ENCODE measurements at places on chromosomes 5 and 9.

GRCh38 chr5:135502836-135503520 lies 32.8 kb downstream of the NEUROG1 start:
- no peak for DNase-seq

DNA sequence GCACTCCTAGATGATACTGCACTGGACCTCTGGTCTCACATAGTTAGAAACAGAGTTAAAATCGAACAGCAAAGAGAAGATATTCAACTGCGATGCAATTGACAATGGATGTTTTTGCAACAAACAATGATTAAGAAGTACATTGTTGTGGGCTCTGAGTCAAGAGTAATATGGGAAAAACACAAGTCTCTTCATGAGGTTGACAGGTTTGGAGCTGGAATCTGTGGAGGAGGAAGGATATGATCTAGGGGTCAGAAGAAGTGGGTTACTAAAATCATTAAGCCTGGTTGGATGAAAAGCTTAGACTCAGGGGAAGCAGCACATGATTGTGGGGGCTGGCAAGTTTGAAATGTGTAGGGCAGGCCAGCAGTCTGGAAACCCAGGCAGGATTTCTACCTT lies 53.1 kb downstream of the PDCD1LG2 start:
- no peak for DNase-seq

DNA sequence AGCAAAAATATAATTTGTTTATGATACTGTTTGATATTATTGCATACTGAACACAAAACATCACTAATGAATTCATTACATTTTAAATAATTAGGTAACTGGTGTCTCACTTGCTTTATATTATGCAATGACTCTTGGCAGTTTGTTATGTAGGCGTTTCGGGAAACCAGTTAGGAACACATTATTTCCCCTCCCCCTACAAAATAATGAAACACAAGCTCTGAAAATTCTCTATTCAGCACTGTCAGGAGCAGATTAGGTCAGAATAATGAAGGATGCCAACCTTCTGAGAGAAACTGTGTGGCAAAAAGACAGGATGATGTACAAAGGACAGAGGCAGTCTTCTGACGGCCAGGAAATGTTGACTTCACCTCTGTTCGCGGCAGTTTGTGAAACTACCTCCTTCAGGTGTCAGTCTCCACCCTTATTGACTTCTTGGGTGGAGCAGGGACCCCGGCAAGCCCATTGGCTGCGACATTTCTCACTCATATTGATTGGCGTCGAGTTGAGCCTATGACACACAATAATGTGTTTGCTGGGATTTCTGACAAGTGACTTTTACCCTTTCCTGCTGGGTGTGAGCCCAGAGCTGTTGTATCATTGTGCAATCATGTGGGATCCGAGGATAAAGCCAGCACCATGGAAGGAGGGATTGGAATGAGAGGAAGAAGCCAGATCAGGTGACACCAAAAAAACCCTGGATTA lies 33.9 kb downstream of the SH3PXD2B start:
- peak; percentile 18 for DNase-seq

DNA sequence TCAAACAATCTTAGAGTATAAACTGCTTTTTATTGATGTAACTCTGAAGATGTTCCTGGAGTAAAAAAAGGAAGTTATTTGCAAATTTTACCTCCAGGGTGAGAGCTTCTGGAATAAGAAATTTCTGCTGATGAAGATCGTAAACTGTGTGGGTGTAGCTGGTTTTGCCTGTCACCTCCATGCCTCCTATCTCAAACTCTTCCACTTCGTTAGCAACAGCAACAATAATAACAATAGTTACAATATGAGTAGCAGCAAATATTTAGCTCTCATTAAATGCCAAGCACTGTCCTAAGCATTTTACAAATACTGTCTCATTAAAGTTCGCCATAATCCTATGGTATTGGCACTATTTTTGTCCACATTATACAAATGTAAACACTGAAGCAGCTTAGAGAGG lies 57.9 kb downstream of the GCNT1 start:
- no peak for DNase-seq

DNA sequence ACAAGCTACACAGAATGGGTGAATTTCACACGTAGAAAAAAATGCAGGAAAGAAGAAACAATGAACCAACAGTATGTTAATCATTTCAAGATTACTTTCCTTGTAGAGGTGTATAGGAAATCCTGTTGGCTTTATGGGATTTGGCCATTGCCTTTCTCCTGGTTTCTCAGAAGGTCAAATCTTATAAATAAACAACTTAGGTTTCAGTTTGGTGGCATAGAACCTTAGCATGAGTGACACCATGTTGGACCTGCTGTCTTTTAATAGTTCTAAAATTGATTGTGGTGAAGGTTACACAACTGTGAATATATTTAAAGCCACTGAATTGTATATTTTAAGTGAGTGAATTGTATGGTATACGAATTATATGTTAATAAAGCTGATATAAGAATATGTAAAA lies 16.7 kb upstream of the NDFIP1 start:
- DNase-seq: no peak

- peak; percentile 12 for DNase-seq
Measured at GRCh38 chr9:33453999-33454660, 6.7 kb upstream of the AQP3 start.

DNA sequence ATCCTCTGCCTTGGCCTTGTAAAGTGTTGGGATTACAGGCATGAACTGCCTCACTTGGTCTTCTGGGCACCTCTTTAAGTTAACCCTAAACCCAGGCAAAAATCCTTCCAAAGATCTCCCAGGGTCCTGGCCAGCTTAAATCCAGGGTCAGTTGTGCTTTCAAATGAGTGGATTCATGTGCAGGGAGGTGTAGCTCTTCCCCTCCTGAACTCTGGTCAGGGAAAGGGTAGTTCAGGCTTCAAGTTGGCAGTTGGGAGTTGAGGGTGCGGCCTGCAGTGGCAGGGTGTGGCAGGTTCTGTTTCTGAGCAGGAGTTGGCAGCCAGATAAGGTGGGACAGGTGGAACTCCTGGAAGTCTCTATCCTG lies 3.6 kb downstream of the HNRNPAB start:
- DNase-seq: no peak

DNA sequence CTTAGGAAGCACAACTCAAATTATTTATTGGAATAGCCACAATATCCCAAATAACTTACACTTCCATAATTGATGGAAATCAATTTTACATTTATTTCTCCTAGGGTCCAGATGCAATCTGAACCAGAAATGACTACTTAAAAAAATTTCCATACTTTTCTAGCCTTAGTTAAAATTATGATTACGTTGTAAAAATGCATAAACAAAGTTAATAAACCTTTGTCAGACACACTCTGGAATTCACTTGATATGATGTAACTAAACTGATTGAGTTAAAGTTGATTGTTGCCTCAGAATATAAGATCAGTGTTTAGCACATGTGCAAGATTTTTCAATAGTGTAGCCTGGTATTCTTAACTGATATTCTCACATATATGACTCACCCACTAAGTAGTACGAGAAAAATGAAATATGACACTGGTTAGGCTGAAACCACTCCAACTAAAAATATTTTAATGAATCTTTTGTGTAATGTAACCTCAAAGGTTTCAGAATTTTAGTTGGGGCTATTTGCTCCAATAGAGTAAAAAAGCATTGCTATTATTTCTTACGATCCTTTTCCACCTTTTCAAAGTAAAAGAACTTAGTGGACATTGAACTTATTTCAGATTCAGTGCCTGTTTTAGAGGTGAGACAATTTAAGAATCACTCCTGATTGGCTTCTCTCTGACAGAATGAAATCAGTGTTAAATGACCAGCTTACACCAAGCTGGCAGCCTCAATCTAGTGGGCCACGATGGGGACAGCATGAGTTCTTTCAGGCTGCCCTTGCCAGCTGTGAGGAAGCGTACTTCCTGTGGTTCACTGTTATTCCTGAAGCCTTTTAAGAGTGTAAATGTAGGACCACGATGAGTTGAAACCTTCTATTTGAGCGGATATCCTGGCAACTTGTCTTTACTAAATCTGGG lies 277.2 kb upstream of the CDH9 start:
- no peak for DNase-seq

GRCh38 chr9:109186857-109187520 lies 19.9 kb upstream of the FRRS1L start:
- DNase-seq: no peak

DNA sequence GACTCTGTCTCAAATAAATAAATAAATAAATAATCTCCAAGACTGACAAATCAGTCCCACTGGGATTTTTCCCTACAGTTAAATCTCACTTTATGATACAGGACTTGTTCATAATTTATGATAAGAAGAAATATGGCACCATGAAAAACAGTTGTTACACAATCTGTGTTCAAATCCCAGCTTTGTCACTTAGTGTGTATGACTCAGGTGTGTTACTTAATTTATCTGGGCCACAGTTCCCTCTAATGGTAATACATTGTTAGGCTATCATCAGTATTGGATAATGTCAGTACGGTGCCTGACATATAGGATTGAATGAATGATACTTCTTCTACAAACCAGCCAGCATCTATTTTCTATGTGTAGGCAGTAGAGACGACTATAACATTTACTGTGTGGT lies 23.1 kb downstream of the SLC36A3 start:
- no peak for DNase-seq

DNA sequence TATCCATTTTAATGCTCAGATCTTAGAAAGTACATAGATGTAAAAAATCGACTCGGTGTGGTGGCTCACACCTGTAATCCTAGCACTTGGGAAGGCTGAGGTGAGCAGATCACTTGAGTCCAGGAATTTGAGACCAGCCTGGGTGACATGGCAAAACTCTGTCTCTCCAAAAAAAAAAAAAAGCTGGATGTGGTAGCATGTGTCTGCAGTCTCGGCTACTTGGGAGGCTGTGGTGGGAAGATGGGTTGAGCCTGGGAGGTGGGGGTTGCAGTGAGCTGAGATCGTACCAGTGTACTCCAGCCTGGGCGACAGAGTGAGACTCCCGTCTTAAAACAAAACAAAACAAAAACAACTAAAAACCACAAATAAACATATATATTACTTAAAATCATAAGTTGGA lies 61.4 kb downstream of the RASA1 start:
- no peak for DNase-seq

DNA sequence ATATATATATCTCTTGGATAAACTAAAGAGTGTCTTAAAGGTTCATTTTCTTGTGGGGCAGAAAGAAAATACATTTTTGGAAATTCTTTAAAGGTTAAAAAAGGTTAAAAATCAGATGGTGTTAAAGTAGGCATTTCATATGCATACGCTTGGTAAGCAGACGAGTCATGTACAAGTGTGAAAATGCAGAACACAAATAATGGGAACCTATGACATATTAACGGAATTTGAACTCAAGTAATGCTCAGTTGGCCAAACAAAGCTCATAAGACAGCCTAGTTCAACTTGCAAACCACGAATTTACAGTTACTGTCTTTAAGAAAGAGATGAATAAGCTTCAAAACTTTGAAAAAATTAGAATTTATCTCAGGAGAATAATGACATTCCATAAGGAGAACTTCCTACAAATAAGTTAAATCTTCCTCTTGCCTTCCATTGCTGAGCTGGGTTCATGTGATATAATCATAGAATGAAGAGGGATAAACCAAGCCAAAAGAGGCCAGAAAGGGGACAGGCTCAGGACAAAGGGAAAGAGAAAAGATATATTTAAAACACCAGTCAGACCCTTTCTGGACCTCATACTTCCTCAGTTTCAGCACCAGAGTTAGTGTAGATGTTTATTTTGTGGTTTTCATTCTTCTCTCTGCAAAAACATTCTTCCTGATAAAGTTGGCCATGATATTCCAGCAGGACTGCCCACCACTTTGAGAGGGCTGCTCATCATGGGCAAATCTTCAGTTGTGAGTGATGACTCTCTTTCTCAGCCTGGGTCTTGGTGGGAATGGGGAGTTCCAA lies 256.7 kb upstream of the CD180 start:
- DNase-seq: no peak

GRCh38 chr5:106545325-106545724 lies 1125.4 kb downstream of the EFNA5 start:
- no peak for DNase-seq

GRCh38 chr9:33048054-33048465 lies 23.0 kb downstream of the DNAJA1 start:
- DNase-seq: no peak

- no peak for DNase-seq
Measured at GRCh38 chr5:107887166-107887943, 216.6 kb upstream of the EFNA5 start.

DNA sequence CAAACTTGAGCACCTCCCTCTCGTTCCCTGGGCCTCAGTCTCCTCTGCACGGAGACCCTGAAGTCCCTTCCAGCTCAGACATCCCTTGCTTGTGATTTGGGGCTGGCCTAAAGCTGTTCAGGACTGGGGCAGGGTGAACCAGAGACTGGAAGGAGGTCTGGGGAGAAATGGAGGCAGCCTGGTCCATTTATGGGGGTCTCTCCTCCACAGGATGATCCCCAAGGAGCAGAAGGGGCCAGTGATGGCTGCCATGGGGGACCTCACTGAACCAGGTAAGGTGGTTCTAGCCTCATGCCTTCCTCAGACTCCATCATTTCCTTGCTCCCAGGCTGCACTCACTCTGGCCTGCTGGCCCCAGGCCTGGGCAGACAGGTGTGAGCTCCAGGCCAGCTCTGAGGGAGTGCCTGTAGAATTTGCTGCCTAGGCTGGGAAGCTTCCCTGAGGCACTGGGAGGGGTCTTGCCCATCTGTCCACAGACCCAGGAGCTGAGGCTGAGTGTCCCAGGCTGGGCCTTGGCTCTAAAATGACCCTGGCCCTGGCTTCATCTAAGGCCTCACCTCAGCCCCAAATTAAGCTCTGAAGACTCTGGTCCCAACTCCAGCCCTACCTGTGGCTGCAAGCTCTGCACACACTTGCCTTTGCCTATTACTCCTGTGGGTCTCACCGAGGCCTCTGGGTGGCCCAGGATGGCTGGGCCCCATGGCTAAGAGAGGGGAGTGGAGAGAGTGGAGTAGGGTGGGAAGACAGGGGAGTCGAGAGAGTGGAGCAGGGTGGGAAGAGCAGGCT lies 1.9 kb downstream of the MYOZ3 start:
- DNase-seq: no peak

GRCh38 chr5:148748702-148749392 lies 77.6 kb upstream of the ADRB2 start:
- DNase-seq: no peak

DNA sequence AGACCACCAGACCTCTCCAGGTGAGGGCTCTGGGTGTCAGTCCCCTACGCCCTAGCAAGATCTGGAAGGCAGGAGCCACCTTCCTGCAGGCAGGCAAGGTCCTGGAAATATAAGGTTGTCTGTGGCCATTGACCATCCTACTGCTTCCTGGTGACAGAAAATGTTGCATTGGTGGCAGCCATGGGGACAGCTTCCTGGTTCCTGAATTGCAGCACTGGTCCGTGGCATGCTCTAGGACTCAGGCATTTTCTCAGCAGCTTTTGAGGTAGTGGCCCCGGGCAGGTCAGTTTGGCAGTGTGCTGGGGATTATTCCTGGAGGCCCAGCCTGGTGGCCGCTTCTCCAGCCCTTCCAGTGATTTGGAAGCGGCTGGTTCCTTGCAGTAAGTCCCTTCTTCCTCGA lies 36.6 kb upstream of the KCNMB1 start:
- DNase-seq: no peak

DNA sequence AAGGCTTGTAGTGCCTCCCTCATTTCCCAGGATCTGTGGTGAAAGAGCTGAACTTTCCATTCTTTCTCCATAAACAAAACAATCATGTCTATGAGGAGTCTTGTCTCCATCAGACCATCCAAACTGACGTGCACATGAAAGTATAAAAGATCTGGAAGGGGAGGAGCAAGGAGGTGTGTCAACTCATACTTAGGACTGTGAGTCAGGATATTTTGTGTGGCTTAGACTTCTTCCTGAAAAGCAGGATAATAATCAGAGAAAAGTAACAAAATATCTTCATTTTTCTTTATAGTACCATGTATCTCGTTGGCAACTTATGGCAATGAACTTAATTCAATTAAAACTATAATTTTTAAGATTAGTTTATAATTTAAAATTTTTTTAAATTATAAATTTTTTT lies 96.0 kb upstream of the PRRC1 start:
- DNase-seq: no peak
